A549 treated with Mapracorat at 1 μM for 4 hours (cell line): ENCODE measurements at places on chromosomes 5 and 9. TPM values are rescaled to one million over a fixed set of nuclear protein-coding genes. Genes with fewer than 3 reads are reported as not detected.

GRM6 gene
- not detected in 5 replicates for total RNA-seq

PLK2 gene
- total RNA-seq: 42.5 to 50.1 TPM (median 44.2 TPM) in 5 replicates

GAPT gene
- not detected in 5 replicates for total RNA-seq

ARAP3 gene
- 2.7 to 4.8 TPM (median 4.3 TPM) in 5 replicates for total RNA-seq

CCDC69 gene
- total RNA-seq: 1.1 to 2.3 TPM (median 1.4 TPM) in 5 replicates

TNFSF8 gene
- total RNA-seq: not detected in 5 replicates

PTGS1 gene
- 1.5 to 2.1 TPM (median 1.7 TPM) in 5 replicates for total RNA-seq

IFNB1 gene
- not detected in 5 replicates for total RNA-seq

SLIT3 gene
- 13.2 to 18.6 TPM (median 16.3 TPM) in 5 replicates for total RNA-seq

RNF180 gene
- total RNA-seq: 0.12 to 0.36 TPM (median 0.26 TPM) in 5 replicates

PALM2AKAP2 gene
- 0.11 to 0.44 TPM (median 0.19 TPM) in 5 replicates for total RNA-seq

ZFP2 gene
- 0.08 TPM in 1 of 5 replicates, not detected in the others for total RNA-seq

GARIN3 gene
- not detected in 5 replicates for total RNA-seq

KLF4 gene
- total RNA-seq: 26.0 to 30.2 TPM (median 28.8 TPM) in 5 replicates

HRCT1 gene
- 0.32 to 0.51 TPM (median 0.40 TPM) in 5 replicates for total RNA-seq

ROPN1L gene
- 1.1 to 2.9 TPM (median 2.6 TPM) in 5 replicates for total RNA-seq
